NCI-H2081 treated with DMSO at 0.1 percent for 48 hours (cell line): ENCODE measurements at places on chromosomes 2 and 18.
A peak's percentile ranks its signal among the peaks of the same experiment; 100 is the strongest.

GRCh38 chr18:3114026-3114425, 101.1 kb upstream of the LPIN2 start:
- no peak for DNase-seq

DNA sequence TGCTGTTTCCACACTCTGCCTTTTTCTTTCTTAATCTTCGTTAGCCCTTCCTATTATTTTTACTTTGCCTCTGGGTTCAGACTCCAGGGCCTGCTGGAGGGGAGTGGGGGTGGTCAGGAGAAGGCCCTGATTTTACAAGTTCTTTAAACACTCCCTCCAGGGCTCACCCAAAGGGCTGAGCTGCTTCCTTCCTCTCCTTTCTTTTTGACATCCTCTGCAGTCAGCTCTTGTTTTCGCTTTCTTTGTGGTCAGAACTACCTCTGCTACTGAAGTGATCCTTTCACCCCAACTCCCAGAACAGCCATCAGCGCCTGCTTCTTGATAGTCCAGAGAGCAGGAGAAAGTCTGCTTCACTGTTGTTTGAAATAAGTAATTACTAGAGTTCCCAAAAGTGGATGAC, 925.7 kb downstream of the EPHA4 start:
- DNase-seq, result no peak

GRCh38 chr2:46079985-46080560, 217.1 kb upstream of the EPAS1 start:
- no peak for DNase-seq

DNA sequence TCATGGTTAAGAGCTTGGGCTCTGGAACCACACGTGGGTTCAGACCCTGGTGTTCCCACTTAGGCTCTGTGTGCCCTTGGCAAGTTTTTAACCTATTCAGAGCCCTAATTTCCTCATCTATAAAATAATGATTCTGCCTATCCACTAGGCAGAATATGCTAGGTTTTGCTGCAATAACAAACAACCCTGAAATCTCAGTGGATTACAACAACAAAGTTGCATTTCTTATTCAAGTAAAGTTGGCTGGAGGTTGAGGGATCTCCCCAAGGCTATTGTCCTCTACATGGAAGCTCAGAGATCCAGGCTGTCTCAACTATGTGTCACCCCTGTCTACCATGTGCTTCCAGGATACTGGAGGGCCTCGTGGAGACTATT, 275.4 kb upstream of the SIX2 start:
- no peak for DNase-seq

DNA sequence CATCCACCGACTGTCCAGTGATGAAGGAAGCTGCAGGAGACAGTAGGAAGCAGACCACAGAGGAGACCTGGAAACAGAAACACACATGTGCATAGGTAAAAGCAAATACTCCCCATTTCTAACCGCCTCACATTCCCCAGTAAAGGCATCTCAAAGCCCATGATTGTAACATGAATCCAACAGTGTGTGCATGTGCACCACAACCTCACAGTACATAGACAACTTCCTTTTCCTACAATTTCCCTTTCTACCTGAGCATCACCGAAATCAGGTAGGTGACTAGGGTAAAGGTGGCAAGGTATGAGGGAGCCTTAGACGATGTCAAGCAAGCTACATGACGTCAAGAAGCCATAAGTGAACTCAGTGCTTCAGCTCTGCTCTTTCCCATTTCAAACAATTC, 30.6 kb upstream of the MREG start:
- no peak for DNase-seq

DNA sequence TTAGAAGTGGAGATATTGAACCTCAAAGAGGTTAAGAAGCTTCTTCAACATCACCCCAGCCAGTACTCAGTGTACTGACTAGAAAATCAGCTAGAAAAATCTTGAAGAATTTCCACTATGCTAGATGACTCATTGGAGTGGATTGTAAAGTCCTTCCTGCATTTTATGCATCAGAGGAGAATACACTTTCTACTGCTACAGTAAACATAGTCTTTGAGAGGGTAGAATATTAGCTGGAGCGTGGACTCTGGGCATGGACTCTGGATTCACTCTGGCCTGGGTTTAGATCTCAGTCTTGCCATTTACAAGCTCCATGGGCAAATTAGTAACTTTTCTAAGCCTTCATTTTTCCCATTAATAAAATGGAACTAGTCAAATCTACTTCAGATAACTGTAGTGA, 215.9 kb downstream of the IRS1 start:
- no peak for DNase-seq

- no peak for DNase-seq
These were observed 9.8 kb downstream of the HS6ST1 start for GRCh38 chr2:128308889-128309279.

DNA sequence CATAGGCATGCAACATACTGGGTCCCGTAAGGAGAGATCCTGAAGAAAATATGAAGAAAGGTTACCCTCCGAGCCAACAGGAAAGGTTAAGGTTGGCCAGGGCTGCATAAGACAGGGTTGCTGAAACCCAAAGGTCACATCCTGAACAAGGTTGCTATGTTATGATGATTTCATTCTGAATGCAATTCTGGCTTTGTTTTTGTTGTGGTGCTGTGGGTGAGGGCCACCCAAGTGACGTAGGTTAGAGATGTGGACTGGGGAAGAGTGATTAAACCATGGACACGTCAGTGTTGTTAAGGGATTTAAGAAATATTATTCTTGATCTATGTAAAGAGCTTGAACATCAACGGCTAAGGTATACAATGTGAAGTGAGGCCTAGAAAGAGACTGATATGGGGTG, 60.0 kb downstream of the ZEB2 start:
- no peak for DNase-seq

DNA sequence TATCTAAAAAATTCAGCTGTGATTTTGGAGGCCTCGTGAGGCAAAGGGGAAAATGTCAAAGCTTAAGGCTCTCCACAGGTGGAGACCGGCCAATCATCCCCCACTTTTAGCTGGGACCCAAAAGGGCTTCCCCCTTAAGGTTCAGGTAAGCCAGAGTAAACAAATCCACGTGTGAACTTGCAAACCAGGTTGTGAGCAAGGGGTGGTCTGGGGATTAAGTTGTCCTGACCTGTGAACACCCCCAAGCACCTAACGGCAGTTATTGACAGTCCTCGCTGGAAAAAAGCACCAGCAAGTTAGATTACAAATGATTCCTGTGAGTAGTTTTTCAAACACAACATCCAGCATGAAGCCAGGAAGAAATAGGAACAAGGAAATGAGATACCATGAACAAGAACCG, 42.9 kb downstream of the MYO7B start:
- no peak for DNase-seq

- DNase-seq, result no peak
These were observed 42.2 kb downstream of the COL3A1 start for GRCh38 chr2:189016311-189016861.

DNA sequence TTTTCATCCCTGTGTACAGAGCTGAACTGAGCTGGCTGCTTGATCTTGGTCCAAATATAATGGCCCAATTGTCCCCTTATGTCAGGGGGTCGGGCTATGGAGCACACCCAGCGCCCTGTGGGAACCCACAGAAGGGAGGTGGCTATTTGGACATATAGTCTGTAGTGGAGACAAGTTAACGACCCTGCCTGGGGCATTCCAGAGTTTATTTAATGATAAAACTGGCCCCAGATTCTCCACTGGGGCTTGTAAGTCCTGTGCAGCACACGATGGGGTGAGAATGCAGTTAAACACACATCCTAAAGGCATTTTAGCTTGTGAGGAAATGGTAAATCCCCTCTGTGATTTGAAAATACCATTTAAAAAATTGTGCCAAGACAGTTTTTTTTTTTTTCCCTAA, 72.9 kb downstream of the QPCT start:
- no peak for DNase-seq

DNA sequence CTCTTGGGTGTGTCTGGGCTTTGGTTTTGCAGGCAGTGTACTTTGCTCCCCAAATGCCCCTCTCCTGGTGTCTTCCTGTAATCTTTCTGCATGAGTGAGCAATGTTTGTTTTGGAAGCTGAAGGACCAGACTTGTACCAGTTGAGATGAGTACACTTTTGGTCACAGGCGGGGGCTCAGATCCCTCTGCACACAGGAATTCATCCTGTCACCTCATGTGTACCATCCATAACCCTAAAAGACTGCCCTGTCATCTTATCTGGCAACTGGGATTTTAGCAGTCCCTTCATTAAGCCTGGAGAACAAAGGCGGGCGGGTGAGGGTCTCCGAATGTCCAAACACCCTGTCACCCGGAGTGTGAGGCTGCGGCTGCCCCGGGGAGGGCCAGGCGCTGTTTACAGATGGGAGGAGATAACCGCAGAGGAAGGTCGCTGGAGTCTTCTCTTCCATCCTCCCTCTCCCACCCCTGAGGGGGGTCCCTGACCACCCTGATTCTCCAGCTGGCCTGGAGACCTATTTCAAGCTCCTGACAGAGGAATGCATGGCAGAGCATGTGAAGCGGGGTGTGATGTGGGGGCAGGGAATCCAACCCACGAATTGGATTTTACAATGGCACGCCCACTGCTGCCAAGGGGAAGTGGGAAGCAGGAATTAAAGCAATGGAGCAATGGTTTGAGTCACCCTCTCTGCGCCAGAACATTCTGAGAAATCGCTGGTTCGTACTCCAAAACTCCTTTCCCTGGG, 158.2 kb upstream of the MYCN start:
- DNase-seq, result no peak

- DNase-seq, result peak; percentile 89
These were observed 115.4 kb upstream of the CDC42EP3 start for GRCh38 chr2:37786854-37787253.

- DNase-seq, result no peak
These were observed 296.5 kb upstream of the GYPC start for GRCh38 chr2:126359494-126359893.
